ENCODE measurements at places on chromosomes 16 and 17. TPM values are rescaled to one million over a fixed set of nuclear protein-coding genes. Genes with fewer than 3 reads are reported as not detected.
A peak's percentile ranks its signal among the peaks of the same experiment; 100 is the strongest.

DNA sequence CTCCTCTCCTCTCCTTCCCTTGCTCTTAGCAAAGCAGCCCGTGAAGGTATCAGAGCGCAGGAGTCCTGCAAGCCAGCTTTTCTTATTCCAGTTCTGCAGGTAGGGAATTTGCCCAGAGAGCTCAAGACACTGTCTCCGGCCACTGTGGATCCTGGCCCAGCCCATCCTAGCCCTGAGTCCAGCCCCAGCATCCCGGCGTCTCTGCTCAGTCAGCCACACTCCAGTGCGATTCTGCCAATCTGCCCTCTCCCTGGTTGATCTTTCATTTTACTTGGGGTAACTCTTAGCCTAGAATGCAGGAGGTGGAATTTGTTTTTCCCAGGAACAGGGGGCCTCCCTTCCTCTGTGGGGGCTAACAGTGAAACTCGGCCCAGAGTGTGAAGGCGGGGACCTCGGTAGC is 176.9 kb upstream of the GSE1 start:
- no peak for DNase-seq

The KRT13 gene
- not detected for total RNA-seq

The SRCIN1 gene
- under 0.01 TPM for total RNA-seq

- no peak for DNase-seq
Measured at GRCh38 chr16:81445966-81446906, 1.6 kb downstream of the CMIP start.

The NEUROD2 gene
- not detected for total RNA-seq

DNA sequence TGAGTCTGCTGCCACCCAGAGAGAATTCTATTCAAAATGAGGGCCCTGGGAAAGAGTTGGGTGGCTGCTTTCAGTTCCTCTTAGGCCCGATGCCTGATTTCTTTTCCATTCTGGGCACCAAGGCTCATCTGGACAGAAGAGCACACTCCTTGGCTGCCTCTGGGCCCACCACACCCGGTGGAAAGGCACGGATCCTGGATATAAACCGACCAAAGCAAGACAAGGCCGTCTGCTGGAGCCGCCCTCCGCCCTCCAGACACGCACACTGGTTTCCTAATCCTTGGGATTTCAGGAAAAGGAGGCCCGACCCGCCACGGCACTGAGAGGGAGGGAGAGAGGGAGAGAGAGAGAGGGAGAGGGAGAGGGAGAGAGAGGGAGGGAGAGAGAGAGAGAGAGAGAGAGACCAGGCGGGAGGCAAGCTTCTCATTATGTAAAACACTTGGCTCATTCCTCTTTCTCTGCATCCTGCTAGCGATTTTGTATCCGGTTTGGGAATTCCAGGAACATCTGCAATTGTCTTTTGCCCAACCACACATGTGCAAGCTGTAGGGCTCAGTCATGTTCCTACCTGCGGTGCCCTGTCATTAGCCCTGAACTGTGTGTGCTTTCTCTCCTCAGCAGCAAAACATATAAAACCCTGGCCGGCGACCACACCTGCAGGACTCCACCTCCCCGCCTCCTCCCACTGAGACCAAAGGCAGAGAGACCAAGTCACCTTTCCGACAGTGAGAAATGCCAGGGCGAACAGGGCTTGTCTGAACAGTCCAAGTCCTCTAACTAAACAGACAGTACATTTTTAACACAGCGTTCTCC is 347.2 kb downstream of the SOX9 start:
- DNase-seq = no peak

DNA sequence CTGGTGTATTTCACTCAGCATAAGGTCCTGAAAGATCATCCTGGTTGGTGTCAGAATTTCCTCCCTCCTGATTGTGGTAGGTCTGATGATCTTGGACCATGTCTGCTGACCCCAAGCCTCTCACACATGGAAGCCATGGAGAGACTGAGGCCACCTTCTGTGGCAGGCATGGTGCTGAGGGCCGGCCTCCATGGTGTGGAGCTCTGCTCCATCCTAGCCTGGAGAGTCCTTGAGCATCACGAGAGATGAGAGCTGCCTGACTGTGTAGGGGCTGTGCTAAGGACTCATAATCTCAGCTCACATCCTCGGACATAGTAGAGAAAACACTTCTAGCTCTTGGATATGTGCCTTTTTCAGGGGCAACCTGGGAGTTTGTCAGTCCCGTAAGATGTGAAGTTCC is 40.6 kb downstream of the MPRIP start:
- DNase-seq = no peak

GRCh38 chr17:39767147-39767546 is 29.4 kb downstream of the GRB7 start:
- DNase-seq = no peak

DNA sequence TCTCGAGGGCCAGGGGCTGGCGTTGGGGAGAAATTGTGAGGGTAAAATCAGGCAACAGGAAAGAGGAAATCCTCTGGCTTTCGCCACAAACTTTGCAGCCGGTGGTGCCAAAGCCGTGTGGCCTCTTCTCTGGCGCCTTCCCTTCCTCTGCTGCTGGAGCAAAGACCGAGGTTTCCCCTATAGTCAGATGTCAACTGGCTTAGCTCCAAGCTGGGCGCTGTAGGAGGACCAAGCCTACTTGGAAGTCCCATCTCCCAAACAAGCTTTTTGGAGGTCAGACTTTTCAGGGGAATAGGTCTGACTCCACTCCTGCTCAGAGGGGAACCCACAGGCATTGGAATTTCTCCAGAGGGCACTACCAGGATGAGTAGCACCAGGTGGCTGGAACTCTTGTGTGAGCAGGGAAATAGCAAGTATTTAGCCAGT is 5.0 kb downstream of the IGFBP4 start:
- DNase-seq = peak; percentile 37

DNA sequence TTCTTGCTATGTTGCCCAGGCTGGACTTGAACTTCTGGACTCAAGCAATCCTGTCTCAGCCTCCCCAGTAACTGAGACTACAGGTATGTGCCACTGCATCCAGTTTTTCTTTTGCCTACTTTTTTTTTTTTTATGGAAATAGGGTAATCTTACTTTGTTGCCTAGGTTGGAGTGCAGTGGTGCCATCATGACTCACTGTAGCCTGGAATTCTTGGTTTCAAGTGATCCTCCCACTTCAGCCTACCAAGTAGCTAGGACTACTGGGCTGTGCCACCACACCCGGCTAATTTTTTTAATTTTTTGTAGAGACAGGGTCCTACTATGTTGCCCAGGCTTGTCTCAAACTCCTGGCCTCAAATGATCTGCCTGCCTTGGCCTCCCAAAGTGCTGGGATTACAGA is 10.0 kb downstream of the LRRC36 start:
- no peak for DNase-seq

The SLC16A13 gene
- 3.0 TPM for total RNA-seq

DNA sequence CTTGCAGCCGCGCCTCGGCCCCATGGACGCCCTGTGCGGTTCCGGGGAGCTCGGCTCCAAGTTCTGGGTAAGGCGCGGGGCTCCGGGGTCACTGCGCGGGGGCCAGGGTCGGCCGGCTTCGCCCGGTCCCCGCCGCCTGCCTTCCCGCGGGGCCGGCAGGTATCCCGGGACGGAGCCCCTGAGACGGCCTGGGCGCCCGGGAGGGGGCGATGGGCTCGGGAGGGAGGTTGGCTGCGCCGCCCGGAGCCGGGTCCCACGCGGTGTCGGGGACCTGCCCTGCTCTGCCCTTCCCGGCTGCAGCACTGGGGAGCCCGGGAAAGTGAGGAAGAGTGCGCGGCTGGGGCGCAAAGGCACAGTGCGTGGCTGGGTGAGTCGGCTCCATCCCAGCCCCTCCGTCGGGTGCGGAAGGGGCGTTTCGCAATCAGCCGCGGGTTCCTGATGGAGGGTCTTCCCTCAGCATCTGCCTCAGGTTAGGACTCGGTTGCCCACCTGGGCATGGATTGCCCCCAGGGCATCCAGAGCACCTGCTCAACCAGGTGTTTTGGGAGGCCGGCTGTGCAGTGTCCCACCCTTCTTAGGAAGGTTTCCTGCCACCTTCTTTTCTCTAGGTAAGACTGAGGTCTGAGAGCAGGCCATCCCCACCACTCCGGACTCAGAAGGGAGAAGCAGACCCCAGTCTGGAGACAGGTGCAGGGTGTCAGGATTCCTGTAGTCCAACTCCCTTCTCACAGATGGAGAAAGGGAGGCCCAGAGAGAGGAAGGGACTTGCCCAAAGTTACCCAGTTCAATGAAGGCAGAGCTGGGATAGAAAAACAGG is 442 bp downstream of the ABCC3 start:
- no peak for DNase-seq

DNA sequence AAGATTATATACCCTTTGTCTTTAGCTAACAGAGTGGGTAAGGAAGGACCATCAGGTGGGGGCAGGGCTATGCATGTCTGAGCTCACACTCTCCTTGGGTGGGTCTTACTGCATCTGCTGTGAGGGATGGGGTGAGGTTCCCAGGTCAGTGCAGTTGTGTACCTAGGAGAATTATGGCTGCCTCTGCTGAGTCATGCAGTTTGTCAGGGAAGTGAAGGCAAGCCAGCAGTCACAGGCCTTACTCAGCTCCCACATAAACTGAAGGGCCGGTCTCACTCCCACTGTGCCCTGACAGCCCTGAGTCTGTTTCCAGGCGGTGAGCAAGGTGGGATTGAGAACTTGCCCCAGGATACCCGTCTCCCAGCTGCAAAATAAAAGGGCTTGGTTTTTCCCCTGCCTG is 328.6 kb downstream of the MAP2K6 start:
- no peak for DNase-seq

GRCh38 chr17:38585056-38585917 is 20.5 kb downstream of the SRCIN1 start:
- DNase-seq = no peak

DNA sequence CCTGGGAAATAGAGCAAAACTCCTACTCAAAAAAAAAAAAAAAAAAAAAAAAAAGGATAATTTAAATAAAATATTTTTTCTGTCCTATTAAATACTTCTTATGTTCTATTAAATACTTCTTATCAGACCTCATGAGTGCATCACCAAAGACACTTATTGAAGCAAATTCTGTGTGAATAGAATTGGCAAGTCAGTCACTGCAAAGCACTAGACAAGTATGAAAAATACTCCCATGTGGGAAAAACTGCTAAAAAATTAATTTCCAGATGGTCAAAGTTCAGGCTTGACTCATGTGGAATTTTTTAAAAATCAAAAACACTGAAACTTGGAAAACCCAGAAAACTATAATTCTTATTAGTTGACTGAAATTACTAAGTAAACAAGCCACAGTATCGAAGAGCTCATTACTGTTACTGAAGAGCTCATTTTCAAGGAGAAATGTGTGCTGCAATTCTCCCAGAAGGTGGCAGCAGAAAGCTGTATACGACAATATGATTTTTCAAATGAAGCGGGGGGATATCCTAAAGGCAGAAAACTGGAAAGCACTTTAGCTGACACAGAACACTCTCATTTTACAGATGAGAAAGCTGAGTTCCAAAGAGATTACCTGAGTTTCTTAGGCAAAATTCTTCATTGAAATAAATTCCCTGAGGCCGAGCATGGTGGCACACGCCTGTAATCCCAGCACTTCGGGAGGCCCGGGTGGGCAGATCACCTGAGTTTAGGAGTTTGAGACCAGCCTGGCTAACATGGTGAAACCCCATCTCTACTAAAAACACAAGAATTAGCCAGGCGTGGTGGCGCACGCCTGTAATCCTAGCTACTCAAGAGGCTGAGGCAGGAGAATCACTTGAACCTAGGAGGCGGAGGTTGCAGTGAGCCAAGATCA is 15.9 kb upstream of the FBXO47 start:
- peak; percentile 83 for DNase-seq

- no peak for DNase-seq
Measured at GRCh38 chr16:80585764-80586163, 45.0 kb downstream of the DYNLRB2 start.

The LSM12 gene
- total RNA-seq = 17.8 TPM

DNA sequence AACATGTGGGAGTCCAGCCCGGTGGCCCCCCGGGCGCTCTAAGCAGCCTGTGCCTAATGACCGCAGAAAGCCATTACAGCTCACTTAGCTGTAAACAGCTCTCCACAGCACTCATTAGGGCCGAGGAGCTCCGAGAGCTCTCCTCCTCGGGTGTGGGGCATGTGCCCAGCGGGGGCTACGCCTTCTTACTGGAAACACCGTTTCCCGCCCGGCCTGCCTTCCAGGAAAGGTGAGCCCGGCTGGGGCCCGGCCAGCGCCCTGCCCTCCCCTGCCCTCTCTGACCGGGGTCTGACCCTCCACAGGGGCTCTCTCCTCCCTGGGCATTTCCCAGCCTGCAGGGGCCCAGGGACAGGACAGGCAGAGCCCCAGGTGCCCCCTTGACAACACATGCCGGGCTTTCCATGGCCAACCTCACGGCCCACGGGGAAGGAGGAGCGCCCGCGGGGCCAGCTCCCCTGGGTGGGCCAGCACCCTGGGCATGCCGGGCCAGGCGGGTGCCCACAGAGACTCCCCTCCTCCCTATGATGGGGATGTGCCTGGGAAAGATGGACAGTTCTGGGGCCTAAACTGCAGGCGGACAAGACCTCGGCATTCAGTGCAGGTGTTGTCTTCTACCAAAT is 72.6 kb downstream of the SDK2 start:
- no peak for DNase-seq

The SLFN5 gene
- 0.81 TPM for total RNA-seq

The MT1M gene
- not detected for total RNA-seq

The TMEM88 gene
- 4.6 TPM for total RNA-seq

DNA sequence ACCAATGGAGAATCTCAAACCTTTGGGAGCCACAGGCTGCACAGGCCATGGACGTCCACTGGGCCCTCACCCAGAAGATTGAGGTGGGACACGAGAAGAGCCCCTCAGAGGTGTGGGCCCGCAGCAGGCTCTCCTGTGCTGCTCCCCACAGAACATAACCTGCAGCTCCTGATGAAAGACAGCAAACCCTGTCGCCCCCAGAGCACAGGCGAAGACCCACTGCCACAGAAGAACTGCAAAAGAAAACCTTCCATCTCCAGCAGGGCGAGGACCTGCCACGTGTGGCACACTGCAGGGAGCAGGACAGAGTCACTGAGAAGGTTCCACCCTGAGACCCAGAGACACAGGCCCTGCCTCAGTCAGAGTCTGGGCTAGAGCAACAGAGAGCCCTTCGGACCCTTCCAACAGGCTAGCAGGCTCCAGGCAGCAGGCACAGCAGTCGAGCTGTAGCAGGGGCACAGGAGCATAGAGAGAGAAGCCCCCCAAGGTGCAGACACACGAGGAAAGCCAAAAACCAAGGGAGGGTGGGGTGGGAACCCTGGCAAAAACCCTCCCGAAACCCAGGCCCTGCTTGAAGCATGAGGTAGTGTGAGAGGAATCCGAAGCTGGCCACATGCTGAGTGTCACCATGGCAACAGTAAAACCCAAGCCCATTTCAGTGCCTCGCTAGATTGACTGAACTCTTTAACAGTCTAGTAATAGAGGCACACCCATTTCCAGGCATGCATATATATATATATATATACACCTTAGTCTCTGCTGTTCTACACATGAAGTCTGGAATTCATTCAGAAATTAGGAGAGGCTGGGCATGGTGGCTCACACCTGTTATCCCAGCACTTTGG is 60.0 kb upstream of the CHMP6 start:
- DNase-seq = no peak

DNA sequence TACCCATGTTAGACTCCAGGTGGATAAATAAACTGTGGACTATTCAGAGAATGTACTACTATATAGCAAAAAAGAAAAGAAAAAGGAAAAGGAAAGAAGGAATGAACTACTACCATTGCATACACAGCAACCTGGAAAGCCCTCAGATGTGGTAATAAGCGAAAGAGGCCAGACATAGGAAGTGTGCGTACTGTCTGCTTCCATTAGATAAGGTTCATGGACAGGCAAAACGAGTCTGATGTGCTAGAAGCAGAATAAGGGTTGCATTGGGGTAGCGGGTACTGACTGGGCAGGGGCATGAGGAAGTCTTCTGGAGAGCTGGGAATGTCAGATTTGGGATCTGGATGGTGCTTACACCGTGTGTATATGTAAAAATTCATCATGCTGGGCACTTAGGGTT is 21.8 kb downstream of the CLEC16A start:
- DNase-seq = no peak

- DNase-seq = no peak
Measured at GRCh38 chr17:19659366-19660177, 11.0 kb downstream of the ALDH3A2 start.

Data from hematopoietic multipotent progenitor cell (in vitro differentiated cells).